Fibroblast of skin of left biceps (primary cell): ENCODE measurements at places on chromosomes 5 and 9.

DNA sequence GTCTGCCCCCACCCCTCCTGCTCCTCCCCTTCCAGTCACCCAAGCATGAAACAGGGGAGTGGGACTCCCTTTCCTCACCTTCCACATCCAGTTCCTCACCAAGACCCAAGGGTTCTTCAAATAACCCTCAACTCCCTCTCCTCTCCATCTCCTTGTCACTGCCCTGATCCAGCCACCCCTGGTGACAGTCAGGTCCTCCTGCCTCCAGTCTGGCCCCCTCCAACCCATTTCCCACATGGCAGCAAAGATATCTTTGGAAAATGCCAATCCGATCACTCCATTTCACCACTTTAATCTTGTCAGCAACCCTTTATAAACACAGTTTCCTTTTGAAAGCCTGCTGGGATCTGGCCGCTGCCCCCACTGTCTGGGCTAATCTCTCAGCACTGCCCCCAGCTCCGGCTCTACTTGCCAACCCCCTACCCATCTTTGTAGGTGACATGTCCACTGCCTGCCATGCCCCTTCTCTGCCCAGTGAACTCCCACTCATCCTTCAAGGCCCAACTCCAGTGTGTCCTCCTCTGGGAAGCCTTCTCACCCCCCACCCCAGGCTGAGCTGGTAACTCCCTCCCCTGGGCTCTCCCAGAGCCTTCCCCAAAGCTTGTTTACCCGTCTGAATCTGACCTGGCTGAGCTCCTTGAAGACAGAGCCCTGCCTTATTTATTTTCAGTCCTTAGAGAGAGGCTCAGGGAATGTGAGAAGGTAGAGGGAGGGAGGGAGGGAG, 781 bp upstream of the MYOZ3 start:
- no peak for DNase-seq

GRCh38 chr5:114308508-114308907, 53.4 kb upstream of the KCNN2 start:
- DNase-seq, result no peak

- DNase-seq, result peak; percentile 72
Observed at GRCh38 chr5:65480306-65480865, 1.3 kb downstream of the ADAMTS6 start.

- DNase-seq, result no peak
Observed at GRCh38 chr9:1267141-1267570, 217.0 kb downstream of the DMRT2 start.

GRCh38 chr9:90020276-90020871, 415.6 kb downstream of the GADD45G start:
- no peak for DNase-seq

GRCh38 chr9:13279284-13280141, at the start of gene MPDZ:
Gene MPDZ, minus strand, starts transcription at chr9:13279692. Its CDS starts 29,377 bp downstream, at chr9:13250315.
- peak; percentile 38 for DNase-seq

- no peak for DNase-seq
Observed at GRCh38 chr5:9251379-9251980, 294.4 kb downstream of the SEMA5A start.

GRCh38 chr5:143551820-143552251, 148.3 kb upstream of the NR3C1 start:
- DNase-seq, result peak; percentile 81

- DNase-seq, result no peak
Observed at GRCh38 chr9:120841930-120842684, 615 bp downstream of the PSMD5 start.

DNA sequence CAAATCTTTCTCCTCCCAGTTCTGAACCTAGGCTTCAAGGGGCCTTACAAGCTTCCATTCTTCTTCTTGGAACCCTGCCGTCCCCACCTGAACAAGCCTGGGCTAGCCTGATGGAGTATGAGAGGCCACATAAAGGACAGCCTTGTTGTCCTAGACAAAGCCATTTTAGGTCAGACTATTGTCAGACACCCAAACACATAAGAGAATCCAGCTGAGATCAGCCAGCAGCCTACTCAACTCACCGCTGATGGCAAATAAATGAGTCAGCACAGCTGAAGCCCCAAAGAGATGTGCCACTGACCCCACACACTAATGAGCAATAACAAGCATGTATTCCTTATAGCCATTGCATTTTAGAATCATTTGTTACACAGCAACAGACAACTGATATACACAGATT, 33.8 kb downstream of the SVEP1 start:
- DNase-seq, result no peak

DNA sequence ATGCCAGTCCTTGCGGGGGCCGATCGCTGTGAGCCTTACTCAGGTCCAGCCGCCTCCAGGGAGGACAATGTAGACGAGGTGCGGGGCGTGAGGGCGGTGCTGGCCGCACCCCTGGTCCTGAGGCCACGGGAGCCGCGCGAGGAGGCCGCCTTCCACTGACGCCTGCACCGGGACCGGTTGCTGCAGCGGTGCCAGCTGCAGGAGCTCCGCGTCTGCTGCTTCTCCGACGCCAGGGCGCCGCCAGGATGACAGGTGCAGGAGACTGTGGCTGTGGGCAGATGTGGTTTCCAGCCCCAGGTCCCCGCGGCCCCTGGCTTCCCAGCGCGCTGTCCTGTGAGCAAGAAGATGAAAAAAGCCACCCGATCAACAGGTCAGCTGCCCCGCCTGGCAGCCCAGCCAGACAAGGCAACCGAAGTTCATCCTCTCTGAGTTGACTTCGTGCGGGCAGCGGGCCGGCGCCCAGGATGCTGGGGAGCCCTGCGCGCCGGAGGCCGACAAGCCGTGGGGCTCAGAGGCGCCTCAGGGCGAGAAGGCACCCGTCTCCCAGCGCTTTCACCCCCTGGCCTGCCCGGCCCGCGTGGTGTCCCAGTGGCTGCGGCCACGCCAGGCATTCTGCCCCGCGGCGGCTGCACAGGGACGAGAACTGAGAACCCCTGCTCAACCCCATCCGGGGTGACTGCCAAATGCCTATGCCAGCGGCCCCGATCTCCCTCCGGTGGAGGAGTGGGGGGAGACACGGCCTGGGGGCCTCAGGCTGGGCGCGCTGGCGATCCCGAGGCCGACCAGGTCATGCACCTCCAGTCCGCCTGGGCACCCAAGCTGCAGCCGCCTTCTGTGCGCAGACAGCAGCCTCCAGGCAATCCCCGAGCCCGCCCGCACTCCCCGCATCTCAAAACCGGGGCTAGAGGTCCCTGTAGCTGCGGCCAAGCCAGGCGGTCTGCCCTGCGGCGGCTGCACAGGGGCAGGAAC, 43.4 kb upstream of the BICD2 start:
- no peak for DNase-seq
